ENCODE measurements at places on chromosomes 5 and 9. TPM values are rescaled to one million over a fixed set of nuclear protein-coding genes. Genes with fewer than 3 reads are reported as not detected.

- no peak for DNase-seq
- H3K27me3 ChIP-seq = no peaks in the 10 kb centered on the region
- no peak overlapping the region for H3K27ac ChIP-seq
- no peaks in the 10 kb centered on the region for H3K36me3 ChIP-seq
- H3K4me1 ChIP-seq = peaks cover 10% of the 10 kb centered on the region
These were observed 10.3 kb downstream of the PTPA start for GRCh38 chr9:129121483-129121882.

- peak overlapping the region; percentile 8 for H3K4me3 ChIP-seq
- peak; percentile 10 for DNase-seq
- no peaks in the 10 kb centered on the region for H3K27me3 ChIP-seq
- peak overlapping the region; percentile 55 for H3K27ac ChIP-seq
- peaks cover 44% of the 10 kb centered on the region for H3K4me1 ChIP-seq
- H3K36me3 ChIP-seq = no peaks in the 10 kb centered on the region
These were observed 6.8 kb downstream of the GZMK start for GRCh38 chr5:55030676-55031369.

GRCh38 chr5:168428552-168428951, 57.7 kb upstream of the RARS1 start:
- DNase-seq = no peak
- no peaks in the 10 kb centered on the region for H3K36me3 ChIP-seq
- H3K27me3 ChIP-seq = no peaks in the 10 kb centered on the region
- no peak overlapping the region for H3K4me3 ChIP-seq
- H3K4me1 ChIP-seq = no peaks in the 10 kb centered on the region

DNA sequence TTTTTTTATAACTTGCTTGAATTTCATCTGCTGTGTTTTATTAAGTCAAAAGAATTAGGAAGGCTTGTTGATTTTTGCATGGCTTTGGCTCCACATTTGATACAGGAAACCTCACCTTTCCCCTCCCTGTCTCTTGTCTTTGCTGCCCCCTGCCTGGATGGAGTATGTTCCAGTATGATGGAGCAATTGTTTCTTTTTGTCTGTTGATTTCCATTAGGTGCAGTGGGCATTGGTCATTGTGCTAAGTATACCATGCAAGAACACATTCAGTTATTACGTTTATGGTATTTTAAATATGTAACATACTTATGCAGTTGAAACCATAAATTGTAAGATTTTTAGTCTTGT, 19.6 kb downstream of the TJP2 start:
- no peak overlapping the region for H3K27ac ChIP-seq
- no peaks in the 10 kb centered on the region for H3K27me3 ChIP-seq
- peak; percentile 48 for DNase-seq
- H3K4me3 ChIP-seq = no peak overlapping the region
- peaks cover 7% of the 10 kb centered on the region for H3K4me1 ChIP-seq
- H3K36me3 ChIP-seq = no peaks in the 10 kb centered on the region

DNA sequence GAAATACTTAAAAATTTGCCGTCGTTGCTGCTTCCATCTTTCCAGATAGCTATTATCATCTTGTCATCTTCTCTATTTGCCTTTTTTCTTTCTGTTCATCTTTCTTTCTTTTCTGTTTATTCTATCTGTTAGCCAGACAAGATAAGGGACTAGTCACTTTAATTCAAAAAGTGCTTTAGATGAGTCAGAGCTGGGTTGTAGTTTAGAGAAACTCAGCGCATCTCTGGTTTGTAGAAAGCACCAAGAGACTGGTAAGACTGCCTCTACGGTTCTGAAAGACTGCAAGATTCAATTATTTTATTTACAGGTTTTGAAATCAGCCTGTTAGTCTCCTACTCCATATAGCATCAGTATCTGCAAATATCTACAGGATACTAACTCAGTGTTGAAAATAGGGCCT, 562.8 kb upstream of the RIOK2 start:
- H3K36me3 ChIP-seq = no peaks in the 10 kb centered on the region
- no peaks in the 10 kb centered on the region for H3K4me1 ChIP-seq
- no peaks in the 10 kb centered on the region for H3K27me3 ChIP-seq
- no peak for DNase-seq

GRCh38 chr9:98450496-98450895, 195.0 kb upstream of the TBC1D2 start:
- DNase-seq = no peak
- no peaks in the 10 kb centered on the region for H3K27me3 ChIP-seq
- H3K27ac ChIP-seq = no peak overlapping the region
- no peaks in the 10 kb centered on the region for H3K36me3 ChIP-seq
- H3K4me1 ChIP-seq = no peaks in the 10 kb centered on the region
- no peak overlapping the region for H3K4me3 ChIP-seq

GRCh38 chr9:132991351-132992300, 13.1 kb downstream of the GFI1B start:
- H3K4me3 ChIP-seq = no peak overlapping the region
- H3K36me3 ChIP-seq = no peaks in the 10 kb centered on the region
- no peak overlapping the region for H3K27ac ChIP-seq
- H3K27me3 ChIP-seq = no peaks in the 10 kb centered on the region
- peaks cover 9% of the 10 kb centered on the region for H3K4me1 ChIP-seq

DNA sequence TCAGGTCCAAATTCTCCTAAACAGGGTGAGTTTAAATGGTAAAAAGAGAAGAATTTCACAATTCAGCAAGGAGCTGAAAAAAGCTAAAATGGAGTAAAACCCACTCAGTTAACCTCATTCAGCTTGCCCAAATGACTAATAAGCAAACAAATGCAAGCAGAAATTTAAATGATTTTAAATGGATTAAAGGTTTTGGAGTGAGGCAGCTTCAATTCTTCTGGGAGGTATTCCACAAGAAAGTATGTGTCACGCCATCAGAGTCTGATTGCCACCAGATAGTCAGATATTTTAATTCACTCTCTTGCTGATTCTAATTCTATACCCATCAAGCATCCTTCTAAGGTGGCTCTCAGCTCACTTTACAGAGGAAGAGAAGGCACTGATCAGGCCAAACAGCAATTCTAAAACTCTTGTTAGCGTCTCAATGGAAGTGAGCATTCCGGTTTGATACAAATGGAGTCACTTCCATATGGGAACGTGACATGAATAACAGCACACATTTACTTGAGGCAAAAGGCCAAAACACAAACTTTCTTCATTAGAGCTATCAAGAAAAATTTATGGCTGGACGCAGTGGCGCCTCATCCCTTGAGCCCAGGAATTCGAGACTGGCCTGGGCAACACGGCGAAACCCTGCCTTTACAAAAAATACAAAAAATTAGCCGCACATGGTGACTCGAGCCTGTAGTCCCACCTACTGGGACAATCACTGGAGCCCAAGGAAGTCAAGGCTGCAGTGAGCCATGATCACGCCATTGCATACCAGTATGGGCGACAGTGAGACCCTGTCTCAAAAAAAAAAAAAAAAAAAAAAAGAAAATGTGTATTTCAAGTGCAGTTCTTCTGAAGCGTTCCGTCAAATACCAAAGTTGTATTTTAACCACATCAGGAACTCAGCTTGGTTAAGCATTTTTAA, 2.0 kb downstream of the CLK4 start:
- H3K4me1 ChIP-seq = peaks cover 18% of the 10 kb centered on the region
- peaks cover 26% of the 10 kb centered on the region for H3K27me3 ChIP-seq
- peak; percentile 6 for DNase-seq
- no peak overlapping the region for H3K27ac ChIP-seq

GRCh38 chr9:131407717-131408195, 13.9 kb downstream of the PRRC2B start:
- H3K27ac ChIP-seq = peak overlapping the region; percentile 33
- DNase-seq = peak; percentile 78
- H3K4me3 ChIP-seq = peak overlapping the region; percentile 38
- H3K27me3 ChIP-seq = no peaks in the 10 kb centered on the region
- H3K4me1 ChIP-seq = peaks cover 66% of the 10 kb centered on the region
- no peaks in the 10 kb centered on the region for H3K36me3 ChIP-seq

GRCh38 chr5:151772846-151773561, 1.2 kb downstream of the G3BP1 start:
- no peak for DNase-seq

- no peak overlapping the region for H3K27ac ChIP-seq
- no peak for DNase-seq
- H3K27me3 ChIP-seq = no peaks in the 10 kb centered on the region
- H3K4me3 ChIP-seq = no peak overlapping the region
These were observed 8.1 kb upstream of the DAB2 start for GRCh38 chr5:39432696-39433530.

GRCh38 chr5:154418344-154418820, 27.4 kb upstream of the SAP30L start:
- no peaks in the 10 kb centered on the region for H3K27me3 ChIP-seq
- no peaks in the 10 kb centered on the region for H3K4me1 ChIP-seq
- H3K36me3 ChIP-seq = no peaks in the 10 kb centered on the region
- no peak overlapping the region for H3K4me3 ChIP-seq

GRCh38 chr5:142698447-142699183, 12.7 kb upstream of the FGF1 start:
- H3K4me1 ChIP-seq = peaks cover 9% of the 10 kb centered on the region
- H3K4me3 ChIP-seq = no peak overlapping the region
- no peak overlapping the region for H3K27ac ChIP-seq
- H3K36me3 ChIP-seq = no peaks in the 10 kb centered on the region
- no peaks in the 10 kb centered on the region for H3K27me3 ChIP-seq

DNA sequence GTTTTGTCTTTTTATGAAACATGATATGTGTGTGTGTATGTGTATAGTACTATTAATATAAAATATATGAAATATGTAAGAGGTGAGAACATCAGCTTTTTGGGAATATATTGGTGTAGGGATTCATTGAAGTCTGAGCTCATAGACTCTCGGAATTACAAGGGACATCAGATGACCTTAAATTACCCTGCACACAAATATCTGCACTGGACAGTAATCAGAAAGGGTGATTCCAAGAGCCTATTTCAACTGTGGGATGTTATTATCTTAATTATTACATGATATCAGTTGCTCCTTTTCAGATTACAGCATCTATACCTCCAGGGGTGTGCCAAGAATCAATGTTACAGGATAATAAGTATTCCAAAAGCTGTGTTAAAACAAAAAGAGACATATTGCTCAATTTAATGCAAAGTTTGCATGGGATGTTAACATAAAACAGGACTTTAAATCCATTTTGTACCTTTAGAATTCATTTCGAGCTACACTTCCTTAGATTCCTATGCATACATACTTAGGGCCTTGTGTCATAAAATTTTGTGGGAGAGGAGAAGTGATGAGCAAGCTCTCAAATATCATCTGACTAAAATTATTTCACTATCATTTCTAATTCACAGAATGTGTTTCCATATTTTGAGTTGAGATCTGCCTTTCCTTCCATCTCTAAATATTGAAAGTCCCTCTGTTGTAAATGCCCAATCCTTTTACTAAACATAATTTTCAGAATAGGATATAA, 365.2 kb downstream of the BRINP1 start:
- no peaks in the 10 kb centered on the region for H3K27me3 ChIP-seq
- no peak overlapping the region for H3K27ac ChIP-seq
- no peak for DNase-seq
- no peaks in the 10 kb centered on the region for H3K36me3 ChIP-seq

DNA sequence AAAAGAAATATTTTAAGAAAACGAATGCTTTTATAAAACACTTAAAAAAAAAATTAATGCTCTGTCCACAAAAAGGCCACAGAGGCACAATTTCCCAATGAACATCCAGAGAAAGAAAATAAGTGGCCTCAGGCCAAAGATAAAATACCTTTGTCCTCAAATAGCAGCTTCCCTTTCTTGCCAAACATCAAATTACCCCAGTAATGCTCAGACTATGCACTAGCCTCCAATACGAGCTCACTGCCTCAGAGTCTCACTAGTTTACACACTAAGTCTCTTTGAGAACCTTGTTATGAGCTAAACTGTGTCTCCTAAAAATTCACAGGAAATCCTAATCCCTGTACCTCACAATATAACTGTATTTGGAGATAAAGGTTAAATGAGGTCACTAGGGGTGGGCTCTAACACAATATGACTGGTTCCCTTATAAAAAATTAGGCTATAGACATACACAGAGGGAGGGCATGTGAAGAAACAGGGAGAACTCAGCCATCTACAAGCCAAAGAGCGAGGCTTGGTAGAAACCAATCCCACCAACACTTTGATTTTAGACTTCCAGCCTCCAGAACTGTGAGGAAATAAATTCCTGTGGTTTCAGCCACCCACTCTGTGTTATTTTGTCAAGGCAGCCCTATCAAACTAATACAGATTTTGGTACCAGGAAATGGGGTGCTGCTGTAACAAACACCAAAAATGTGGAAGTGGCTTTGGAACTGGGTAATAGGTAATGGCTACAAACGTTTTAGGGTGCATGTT, 4.4 kb downstream of the MPDZ start:
- no peak overlapping the region for H3K4me3 ChIP-seq
- H3K27me3 ChIP-seq = no peaks in the 10 kb centered on the region
- peaks cover 24% of the 10 kb centered on the region for H3K4me1 ChIP-seq

Gene HMMR
- 144 TPM for total RNA-seq

Gene ATOSB
- 8.5 TPM for total RNA-seq

Gene PGM5
- 2.0 TPM for total RNA-seq

Measured in neural progenitor cell (in vitro differentiated cells).